ENCODE measurements at places on chromosomes 3 and 15. TPM values are rescaled to one million over a fixed set of nuclear protein-coding genes. Genes with fewer than 3 reads are reported as not detected.

The HYAL1 gene
- total RNA-seq, result 51.6 TPM

- DNase-seq, result no peak
Observed at GRCh38 chr15:100131321-100132224, 210.2 kb downstream of the ADAMTS17 start.

- DNase-seq, result no peak
Observed at GRCh38 chr3:46221938-46222337, 13.8 kb upstream of the CCR1 start.

The HIGD2B gene
- not detected for total RNA-seq

- DNase-seq, result no peak
Observed at GRCh38 chr15:80811781-80812315, 32.7 kb downstream of the CEMIP start.

The FSIP1 gene
- 2.0 TPM for total RNA-seq

The TSPAN3 gene
- 101 TPM for total RNA-seq

GRCh38 chr3:59812237-59813147 is 762.7 kb upstream of the CFAP20DC start:
- no peak for DNase-seq

DNA sequence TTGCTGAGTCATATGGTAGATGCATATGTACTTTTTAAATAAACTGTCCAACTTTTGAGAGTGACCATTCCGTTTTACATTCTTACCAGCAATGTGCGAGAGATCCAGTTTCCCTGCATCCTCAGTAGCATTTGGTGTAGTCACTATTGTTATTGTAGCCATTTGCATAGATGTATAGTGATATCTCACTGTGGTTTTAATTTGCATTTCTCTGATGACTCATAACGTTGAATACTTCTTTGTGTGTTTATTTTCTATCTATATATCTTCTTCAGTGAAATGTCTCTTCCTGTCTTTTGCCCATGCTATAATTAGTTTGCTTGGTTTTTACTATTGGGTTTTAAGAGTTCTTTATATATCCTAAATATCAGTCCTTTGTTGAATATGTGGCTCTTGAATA is 255.7 kb upstream of the GRM7 start:
- DNase-seq, result no peak

DNA sequence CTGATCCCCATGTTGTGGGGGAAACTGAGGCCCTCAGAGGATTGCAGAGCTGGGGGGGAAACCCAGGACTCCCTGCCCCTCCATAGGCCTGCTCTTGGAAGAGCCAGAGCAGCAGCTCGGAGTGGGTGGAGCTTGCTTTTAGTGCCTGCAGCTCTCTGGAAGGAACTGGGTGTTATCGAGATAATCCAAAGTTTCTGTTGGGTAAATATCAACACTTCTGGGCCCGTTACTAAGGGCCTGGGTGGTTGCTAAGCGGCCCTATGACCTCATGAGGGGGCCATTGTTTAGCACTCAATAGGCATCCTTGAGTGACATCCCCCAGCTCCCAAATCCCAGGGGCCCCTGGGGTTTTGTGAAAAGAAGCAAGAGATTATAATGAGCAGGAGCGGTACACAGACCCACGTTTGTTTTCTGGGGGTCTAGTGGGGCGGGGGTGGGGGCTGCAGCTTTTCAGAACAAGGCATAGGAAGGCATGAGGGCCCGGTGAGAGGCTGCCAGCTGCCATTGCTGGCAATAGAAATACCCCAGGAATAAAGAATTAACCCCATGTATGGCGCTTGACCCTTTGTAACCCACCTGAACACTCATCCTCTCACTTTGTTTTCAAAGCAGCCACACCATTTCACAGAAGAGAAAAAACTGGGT is 48.3 kb upstream of the ATP2B2 start:
- peak; percentile 50 for DNase-seq

DNA sequence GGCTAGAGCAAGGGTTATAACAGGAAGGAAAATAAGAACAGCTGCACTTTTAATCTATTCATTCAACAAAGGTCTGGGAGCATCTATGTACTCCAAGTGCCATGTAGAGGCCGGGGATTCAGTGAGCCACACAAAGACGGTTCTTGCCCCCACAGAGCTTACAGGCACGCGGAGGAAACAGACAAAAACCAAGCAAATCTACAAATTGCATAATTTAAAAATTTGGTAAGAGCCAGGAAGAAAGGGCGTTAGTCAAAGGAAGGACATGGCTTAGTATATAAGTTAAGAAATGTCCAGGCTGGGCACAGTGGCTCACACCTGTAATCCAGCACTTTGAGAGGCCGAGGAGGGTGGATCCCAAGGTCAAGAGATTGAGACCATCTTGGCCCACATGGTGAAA is 10.4 kb upstream of the GREM1 start:
- DNase-seq, result no peak

- DNase-seq, result no peak
Observed at GRCh38 chr15:25773248-25773647, 89.9 kb downstream of the ATP10A start.

- peak; percentile 97 for DNase-seq
Observed at GRCh38 chr15:101723874-101724674, at the start of gene TARS3. Gene TARS3, minus strand, starts transcription at chr15:101724473. Its CDS starts 86 bp downstream, at chr15:101724387.

DNA sequence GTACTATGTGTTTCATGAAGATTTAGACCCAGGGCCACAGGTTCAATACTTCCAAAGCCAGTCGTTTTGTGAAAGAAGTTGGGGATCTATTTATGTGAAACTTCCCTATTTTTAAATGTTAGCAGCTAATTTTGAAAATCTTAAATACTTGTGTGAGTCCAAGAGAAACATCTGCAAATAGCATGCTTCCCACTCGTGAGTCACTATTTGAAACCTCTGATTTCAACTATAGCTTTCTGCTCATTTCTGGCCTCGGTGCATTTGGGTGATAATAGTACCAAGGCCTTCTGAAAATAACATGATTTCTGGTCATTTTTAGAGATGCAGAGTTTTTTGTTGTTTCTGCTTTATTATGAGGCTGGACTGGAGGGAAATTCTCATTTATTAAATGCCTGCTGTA is 110.0 kb downstream of the OPA1 start:
- no peak for DNase-seq

GRCh38 chr3:28028554-28028953 is 212.9 kb upstream of the CMC1 start:
- no peak for DNase-seq

DNA sequence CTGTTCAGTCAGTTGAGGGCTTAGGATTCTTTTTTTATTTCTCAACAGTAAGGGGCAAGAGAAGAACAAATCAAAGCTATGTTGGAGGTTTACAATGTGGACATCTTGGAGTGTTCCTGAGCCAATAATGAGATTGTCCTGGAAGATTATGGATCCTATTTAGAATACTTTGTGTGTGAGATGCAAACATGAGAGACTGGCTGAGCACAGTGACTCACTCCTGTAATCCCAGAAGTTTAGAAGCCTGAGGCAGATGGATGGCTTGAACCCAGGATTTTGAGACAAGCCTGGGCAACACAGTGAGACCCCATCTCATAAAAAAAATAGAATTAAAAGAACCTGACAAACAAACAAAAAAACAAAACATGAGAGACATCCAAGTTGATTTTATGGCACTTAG is 351.6 kb downstream of the GAP43 start:
- no peak for DNase-seq

DNA sequence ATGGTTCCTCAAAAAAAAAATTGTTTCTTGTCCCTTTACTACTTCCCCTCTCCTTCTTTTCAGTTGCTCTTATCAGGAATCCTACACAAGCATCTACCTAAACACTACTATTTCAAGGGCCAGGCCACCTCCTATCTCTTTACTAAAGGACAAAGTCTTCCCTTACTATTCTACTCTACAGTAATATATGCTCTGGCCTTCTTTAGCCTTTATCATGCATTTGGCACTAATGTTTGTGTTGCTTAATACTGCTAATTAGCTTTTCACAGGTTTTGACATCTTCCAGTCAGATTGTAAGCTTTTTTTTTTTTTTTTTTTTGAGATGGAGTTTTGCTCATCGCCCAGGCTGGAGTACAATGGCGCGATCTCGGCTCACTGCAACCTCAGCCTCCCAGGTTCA is 5.3 kb downstream of the CEP19 start:
- DNase-seq, result no peak

DNA sequence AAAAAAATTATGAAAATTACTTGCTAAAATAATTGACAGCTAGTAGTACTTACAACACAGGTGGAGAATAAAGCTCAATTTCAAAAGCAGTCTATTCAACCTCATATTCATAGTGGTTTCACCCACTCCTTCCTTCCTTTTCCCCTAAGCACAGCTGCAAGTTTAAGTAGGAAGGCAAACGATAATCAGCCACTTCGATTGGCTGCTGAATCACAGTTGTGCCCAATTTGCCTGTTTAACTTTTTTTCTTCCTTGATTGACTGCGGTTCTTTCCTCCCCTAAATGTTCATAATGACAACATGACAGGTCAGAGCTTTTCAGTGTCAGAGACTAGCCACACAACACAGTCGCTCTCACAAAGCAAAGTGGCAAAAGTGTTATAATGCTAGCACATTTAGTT is 468.0 kb upstream of the GBE1 start:
- no peak for DNase-seq

The CPLX3 gene
- 0.67 TPM for total RNA-seq

Data from cardiac septum (tissue), 1 donor.